ENCODE measurements at places on chromosomes 2 and 18.
A peak's percentile ranks its signal among the peaks of the same experiment; 100 is the strongest.

- DNase-seq = no peak
Observed at GRCh38 chr2:181105562-181105961, 125.2 kb downstream of the UBE2E3 start.

- DNase-seq = no peak
Observed at GRCh38 chr2:161124201-161124600, 36.0 kb upstream of the TANK start.

DNA sequence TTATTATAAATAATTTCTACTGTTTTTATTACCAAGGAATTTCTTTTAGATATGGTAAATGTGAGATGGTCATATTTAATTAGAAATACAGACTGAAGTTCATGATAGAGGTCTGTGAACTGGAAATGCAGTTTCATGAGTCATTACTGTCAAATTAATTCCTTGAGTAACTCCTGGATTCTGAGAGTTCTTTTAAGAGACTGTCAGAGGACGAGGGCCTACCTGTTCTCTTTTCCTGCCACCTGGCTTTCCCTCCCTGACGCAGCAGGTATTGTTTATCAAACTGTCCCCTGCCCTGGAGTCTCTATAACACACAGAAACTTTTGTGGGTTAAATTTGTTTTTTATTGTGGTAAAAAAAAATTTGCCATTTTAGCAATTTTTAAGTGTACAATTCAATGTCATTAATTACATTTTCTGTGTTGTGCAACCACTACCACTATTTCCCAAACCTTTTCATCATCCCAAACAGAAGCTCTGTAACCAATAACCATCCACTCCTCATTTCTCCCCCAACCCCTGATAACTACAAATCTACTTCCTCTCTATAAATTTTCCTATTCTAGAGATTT, 142.6 kb downstream of the DIS3L2 start:
- DNase-seq = no peak

DNA sequence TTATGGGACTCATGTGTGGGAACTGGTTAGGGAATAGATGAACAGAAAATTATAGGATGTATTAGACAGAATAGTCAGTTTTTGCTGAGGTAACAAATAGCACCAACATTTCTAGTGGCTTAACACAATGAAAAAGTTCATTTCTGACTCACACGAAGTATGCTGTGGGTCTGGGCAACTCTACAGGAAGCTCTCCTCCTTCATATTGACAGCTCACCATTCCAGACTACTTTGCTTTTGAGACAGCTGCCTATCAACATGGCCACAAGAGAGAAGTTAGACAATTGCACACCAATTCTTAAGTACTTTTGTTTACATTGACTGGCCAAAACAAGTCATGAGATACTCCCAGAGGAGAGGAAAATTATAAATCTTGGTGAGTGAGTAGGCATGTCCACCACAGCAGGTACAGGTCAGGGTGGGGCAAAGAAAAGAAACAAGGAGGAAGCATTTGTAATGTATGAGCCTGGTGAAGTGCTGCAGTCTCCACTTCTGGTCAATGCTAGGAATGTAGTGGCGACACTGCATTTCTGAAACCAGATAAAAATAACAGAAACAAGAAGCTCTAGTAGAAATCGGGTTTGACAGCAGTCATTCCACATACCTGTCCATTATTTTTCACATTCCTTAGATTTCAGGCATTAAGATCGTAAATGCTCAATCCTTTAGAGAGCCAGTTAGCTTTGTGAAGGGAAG, 141.6 kb downstream of the ICOS start:
- DNase-seq = no peak

- peak; percentile 75 for DNase-seq
Observed at GRCh38 chr2:65161551-65162100, 31.7 kb upstream of the RAB1A start.

Measured in A549 (cell line).